Ascending aorta (tissue), 2 donors: ENCODE measurements at places on chromosomes 16 and 17.

DNA sequence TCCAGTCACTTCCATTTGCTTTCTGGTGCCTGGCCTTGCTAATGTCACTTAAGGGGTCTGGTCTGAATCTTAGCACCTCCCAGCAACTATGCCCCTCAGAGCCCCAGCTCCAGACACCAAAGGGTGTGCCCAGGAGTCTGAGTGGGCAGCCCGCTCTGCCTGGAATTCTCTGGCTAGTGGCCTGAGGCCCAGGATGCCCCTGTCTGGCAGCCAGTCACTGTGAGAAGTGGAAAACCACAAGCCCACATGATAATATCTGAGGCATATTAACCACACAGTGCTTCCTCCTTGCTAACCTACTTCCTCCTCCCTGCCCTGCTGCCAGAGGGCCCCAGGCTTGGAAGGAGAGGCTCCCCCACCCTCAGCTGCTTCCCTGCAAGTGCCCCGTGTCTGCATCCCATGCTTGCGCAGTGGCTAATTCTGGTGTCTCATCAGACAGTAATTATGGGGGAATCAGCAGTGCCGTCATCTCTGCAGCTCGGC lies 14.0 kb downstream of the SRCIN1 start:
- DNase-seq, result no peak

- no peak for DNase-seq
These were observed 5.2 kb upstream of the RAI1 start for GRCh38 chr17:17675925-17676534.

- DNase-seq, result no peak
These were observed 26.0 kb downstream of the SYCE1L start for GRCh38 chr16:77225182-77225581.

- no peak for DNase-seq
These were observed 4.7 kb upstream of the FAAP100 start for GRCh38 chr17:81556863-81557262.

DNA sequence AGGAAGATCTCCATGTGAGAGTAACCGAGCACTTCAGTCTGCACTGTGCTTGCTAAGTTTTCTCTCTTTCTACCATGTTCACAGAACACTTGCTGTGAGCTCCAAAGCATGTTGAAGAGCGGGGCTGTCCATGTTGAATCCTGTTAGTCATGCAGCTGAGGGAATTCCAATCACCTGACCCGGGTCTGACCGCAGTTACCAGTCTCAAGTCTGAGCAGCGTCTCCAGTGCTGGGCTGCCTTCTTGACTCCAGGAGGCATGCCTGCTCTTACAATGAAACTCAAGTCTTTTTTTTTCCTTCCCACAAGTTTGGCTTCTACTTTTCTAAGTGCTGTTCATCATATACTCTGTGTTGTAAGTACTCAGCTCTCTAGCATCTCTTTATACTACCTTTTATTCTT lies 44.3 kb downstream of the HOXB1 start:
- no peak for DNase-seq

DNA sequence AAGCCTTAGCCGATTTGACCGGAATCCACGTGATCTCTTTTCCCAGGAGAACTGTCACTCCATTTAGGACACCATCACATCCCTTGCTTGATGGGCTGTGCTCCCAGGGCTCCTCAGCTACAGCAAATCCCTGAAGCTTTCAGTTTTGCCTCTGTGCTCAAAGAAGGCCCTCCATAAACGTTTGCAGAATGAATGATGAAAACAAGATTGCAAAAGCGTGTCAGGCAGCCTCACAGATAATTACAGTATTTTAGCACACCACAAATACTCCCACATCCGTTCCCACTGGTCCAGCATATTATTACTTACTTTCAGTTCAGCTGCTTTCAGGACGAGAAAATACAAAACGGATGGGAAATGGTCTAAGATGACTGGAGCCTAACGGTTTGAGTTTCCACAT lies 84.6 kb downstream of the USP31 start:
- no peak for DNase-seq

DNA sequence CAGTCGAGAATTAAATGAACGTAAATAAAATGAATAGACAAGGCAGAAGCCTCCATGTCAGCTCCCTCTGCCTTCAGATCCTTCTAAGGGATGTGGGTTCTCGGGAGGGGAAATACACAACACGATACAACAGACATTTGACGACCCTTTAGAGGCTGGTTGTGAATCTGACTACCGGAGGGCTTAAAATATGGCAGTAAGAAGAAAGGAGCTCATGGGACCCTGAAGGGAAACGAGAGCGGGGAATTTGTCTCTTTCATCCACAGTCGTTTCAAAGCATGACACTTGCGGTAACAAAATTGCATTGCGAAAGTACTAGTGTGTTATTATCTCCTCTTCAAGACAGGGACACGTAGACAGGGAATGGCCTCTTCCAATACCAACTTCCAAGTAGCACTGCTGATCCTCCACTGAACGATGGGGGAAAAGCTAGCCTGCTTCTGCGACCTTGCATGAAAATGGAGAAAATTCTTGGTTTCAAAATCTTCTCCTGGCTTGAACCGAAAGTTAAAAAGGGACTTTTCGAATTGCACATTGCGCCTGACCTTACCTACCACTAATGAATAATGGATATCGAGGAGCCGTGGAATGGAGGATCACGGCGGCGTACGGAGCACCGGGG lies 1.2 kb upstream of the TNRC6C start:
- no peak for DNase-seq

GRCh38 chr16:88743693-88744576 lies 37.6 kb downstream of the CTU2 start:
- no peak for DNase-seq

GRCh38 chr16:65453646-65454045 lies 331.8 kb upstream of the CDH11 start:
- DNase-seq, result no peak
